ENCODE measurements at places on chromosomes 3 and 15.
A peak's percentile ranks its signal among the peaks of the same experiment; 100 is the strongest.

GRCh38 chr15:89836267-89837133 is 21.8 kb upstream of the ANPEP start:
- DNase-seq = no peak

- DNase-seq = no peak
Measured at GRCh38 chr3:13565581-13566452, 16.9 kb downstream of the FBLN2 start.

DNA sequence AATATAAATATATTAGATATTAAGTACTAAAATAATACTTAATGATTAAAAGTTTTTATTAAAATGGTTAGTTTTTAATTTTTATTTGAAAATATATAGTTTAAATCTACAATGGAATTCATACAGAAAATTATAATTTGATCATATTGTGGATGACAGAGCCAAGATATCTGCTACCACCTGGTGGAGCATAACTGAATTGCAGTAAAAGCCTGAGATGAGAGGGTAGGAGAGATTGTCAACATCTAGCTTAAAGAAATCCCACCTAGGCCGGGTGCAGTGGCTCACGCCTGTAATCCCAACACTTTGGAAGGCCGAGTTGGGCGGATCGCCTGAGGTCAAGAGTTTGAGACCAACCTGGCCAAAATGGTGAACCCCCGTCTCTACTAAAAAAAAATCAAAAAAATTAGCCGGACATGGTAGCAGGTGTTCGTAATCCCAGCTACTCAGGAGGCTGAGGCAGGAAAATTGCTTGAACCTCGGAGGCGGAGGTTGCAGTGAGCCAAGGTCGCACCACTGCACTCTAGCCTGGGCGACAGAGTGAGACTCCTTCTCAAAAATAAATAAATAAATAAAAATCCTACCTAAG is 25.1 kb upstream of the CSTA start:
- peak; percentile 9 for DNase-seq

- no peak for DNase-seq
Measured at GRCh38 chr3:106290304-106290997, 421.6 kb upstream of the CBLB start.

- DNase-seq = no peak
Measured at GRCh38 chr15:75364881-75365280, 3.5 kb downstream of the MAN2C1 start.

GRCh38 chr3:190375246-190375645 is 12.7 kb upstream of the CLDN16 start:
- DNase-seq = no peak

DNA sequence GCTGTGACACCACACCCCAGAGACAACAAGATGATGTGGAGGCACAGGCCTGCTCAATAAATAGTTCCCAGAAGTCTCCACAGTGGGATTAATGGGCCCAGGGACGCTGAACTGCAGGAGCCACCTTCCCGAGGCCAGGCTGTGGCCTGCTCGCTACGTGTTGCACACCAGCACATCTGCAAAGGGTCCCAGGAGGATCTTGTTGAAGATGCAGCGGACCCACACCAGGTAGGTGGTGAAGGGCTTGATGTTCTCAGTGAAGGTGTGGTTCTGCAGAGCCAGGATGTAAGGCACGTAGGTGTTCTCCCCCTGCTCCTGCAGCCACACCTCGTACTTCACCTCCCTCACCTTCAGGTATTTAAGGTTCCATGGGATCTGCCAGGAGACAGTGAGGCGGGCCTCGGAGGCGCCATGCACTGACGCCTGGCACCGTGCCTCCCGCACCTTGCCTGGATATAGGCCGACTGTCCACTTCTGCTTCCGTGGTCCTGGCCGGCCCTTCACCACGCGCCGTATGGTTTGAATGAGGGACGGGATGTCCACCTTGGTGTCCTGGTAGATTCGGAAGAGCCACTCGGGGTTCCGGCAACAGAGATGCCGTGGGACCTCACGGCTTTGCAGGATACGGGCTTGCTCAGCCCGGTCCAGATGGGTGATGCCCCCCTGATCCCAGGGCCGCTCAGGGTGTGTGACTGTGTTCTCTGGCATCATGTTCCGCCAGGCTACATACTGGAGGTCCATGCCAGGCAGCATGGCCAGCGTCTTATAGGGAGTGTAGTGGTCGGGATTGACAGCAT is 26.1 kb downstream of the POMGNT2 start:
- no peak for DNase-seq

- DNase-seq = no peak
Measured at GRCh38 chr3:45690336-45691035, 1.3 kb downstream of the SACM1L start.

DNA sequence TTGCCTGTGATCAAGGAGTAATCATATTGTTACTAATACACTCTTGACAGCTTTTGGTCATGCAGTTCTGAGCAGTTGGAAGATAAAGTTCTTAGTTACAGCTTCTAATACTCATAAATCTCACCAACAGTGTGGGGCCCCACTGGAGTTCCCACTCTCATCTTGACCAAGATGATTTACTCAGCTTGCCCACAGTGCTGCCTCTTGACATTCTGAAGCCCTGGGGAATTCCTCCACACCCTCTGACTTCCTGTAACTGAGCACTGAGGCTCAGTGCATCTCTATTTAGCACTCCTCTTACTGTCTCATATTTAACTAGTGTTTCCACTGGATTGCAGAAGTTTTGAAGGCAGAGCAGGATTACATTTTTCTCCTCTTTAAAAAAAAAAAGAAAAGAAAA is 1.9 kb upstream of the ARL6IP5 start:
- DNase-seq = no peak

DNA sequence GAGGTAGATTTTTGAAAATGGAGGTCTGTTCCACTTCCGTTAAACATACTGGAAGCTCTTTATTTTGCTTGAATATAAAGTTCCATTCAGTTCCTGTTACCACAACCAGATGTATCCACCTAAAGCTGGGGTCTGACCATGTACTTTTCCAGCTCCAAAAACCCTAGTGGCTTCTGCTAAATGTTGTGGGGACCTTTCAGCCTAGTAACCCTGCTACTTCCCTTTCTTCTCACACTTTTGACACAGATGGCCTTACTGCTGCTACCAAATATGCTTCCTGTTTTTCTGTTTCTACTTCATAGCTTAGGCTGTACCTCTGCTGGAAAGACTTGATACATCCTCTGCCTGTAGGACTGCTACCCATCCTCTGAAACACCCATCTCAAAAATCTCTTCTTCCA is 87.8 kb downstream of the COL6A6 start:
- DNase-seq = no peak

GRCh38 chr15:64566629-64567427 is 106.5 kb downstream of the ZNF609 start:
- DNase-seq = no peak

DNA sequence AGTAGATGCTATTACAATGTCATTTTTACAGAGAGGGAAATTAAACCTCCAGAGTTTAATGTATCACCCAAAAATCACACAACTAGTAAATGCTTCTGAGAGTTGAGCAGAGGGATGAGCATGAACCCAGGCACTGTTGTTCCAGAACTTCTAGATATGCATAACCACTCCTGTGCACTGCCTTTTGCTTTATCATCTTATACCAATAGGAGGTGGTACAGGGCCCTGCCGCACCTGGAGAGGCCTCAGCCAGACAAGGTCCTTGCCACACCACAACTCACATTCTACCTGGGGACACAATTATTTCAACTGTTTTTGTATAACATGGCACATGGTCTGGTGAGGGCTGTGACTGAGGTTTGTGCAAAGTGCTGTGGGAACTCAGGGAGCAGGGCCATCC is 78.5 kb upstream of the NTRK3 start:
- DNase-seq = no peak

- DNase-seq = peak; percentile 44
Measured at GRCh38 chr3:139111392-139112229, 66.9 kb upstream of the PRR23C start.

GRCh38 chr15:31285772-31286261 is 40.8 kb upstream of the KLF13 start:
- no peak for DNase-seq

DNA sequence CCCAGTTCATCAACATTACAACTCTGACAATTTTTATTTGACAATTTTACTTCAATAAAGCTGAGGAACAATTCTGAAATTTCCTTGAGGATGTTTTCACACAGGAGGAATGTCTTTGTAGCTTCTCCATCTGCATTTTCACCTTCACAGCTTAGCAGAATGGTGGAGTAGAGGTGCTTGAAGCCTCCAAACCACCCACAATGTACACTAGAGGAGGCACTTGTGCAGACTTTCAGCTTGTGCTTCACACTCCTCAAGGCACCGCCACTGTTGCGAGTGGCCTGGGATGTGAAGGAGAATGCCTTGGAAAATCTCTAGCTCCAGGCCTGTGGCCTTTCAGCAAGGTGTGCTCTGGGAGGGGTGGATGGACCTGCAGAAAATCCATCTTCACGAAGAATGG is 181.9 kb downstream of the EPHB1 start:
- DNase-seq = no peak

GRCh38 chr3:123652342-123652984 is 67.6 kb upstream of the HACD2 start:
- no peak for DNase-seq

Measured in CD4-positive, alpha-beta T cell (primary cell).